ENCODE measurements at places on chromosomes 6 and 20. TPM values are rescaled to one million over a fixed set of nuclear protein-coding genes. Genes with fewer than 3 reads are reported as not detected.

Gene TMEM244
- not detected for total RNA-seq

DNA sequence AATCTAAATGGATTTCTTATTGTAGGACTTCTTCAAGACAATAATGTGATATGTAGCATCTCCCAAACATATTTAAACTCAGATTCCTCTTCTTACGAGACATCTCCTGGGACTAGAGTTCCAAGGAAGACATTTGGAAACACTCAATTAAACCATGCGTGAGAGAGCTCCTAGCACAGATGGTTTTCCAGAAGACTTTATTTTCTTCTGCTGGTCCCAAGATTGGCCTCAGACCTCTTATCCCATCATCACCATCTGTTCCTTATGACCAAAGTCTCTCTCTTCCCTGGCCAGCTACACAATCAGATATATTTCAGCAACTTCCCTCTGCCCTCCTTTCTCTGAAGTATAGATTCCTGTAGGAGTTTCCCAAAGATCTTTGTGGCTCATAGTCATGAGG lies 93.2 kb upstream of the JARID2 start:
- H3K4me3 ChIP-seq: no peak overlapping the region
- no peaks in the 10 kb centered on the region for H3K36me3 ChIP-seq
- H3K27ac ChIP-seq: no peak overlapping the region

Gene GPR63
- total RNA-seq: 0.55 TPM

Gene LCA5
- total RNA-seq: 5.4 TPM

Gene EFCAB8
- total RNA-seq: 0.72 TPM

Gene GNMT
- 1.4 TPM for total RNA-seq

Gene DEFB125
- total RNA-seq: not detected

DNA sequence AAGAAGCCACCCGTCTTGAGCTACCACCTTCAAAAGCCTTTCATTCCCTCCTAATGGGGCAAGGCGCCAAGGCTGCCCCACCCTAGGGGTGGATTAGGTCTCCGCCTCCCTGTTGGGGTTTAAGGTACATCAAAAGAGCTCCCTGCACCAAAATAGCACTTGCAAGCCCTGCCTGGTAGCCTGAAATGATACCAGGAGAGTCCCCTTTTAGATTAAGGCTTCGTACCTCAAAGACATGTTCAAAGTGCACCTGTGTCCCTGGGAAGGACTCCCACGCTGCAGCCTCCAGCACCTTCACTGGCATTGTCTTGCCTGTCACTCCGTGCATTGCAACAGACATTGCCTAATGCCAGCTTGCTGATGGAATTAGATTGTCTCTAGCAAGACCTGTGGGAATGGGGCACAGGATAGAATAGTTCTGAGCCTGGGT lies 15.7 kb upstream of the CDKN1A start:
- H3K27me3 ChIP-seq: no peaks in the 10 kb centered on the region
- DNase-seq: no peak
- no peak overlapping the region for H3K4me3 ChIP-seq
- H3K4me1 ChIP-seq: peaks cover 22% of the 10 kb centered on the region
- H3K27ac ChIP-seq: no peak overlapping the region
- no peaks in the 10 kb centered on the region for H3K36me3 ChIP-seq

Gene DDX43
- 2.5 TPM for total RNA-seq
